CD8-positive, alpha-beta memory T cell (primary cell): ENCODE measurements at places on chromosomes 5 and 9. TPM values are rescaled to one million over a fixed set of nuclear protein-coding genes. Genes with fewer than 3 reads are reported as not detected.

Gene FAM221B
- not detected for total RNA-seq

GRCh38 chr5:55750499-55750898 is 12.6 kb downstream of the DDX4 start:
- no peak for DNase-seq

GRCh38 chr5:123223921-123224320 is 134.9 kb downstream of the PRDM6 start:
- no peak for DNase-seq

DNA sequence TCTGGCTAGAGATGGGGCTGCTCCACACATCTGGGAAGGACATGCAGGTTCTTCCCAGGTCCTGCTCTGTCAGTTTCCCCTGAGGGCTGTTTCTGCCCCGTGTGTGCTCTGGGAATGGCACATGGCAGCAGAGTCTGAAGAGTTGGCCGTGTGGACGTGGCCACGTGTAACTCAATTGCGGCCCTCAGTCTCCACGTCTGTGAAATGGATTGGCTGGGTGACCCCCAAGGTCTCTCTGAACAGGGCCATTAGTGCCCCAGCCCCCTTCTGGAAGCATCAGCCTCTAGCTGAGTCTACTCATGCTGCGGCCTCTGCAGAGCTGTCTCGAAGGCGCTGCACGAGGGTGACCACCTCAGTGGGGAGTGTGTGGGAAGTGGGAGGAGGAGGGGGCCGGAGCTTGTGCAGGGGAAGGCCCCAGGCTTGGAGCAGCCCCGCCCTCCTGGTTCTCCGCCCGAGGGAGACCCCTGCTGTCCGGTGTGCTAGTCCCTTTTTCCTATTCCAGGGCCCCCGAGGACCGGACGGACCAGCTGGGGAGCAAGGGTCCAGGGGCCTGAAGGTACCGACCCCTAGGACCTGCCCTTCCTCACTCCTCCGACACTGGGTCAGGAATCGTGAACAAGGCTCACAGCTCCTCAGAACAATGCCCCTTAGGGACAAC is 58.9 kb upstream of the ORM1 start:
- no peak for DNase-seq

DNA sequence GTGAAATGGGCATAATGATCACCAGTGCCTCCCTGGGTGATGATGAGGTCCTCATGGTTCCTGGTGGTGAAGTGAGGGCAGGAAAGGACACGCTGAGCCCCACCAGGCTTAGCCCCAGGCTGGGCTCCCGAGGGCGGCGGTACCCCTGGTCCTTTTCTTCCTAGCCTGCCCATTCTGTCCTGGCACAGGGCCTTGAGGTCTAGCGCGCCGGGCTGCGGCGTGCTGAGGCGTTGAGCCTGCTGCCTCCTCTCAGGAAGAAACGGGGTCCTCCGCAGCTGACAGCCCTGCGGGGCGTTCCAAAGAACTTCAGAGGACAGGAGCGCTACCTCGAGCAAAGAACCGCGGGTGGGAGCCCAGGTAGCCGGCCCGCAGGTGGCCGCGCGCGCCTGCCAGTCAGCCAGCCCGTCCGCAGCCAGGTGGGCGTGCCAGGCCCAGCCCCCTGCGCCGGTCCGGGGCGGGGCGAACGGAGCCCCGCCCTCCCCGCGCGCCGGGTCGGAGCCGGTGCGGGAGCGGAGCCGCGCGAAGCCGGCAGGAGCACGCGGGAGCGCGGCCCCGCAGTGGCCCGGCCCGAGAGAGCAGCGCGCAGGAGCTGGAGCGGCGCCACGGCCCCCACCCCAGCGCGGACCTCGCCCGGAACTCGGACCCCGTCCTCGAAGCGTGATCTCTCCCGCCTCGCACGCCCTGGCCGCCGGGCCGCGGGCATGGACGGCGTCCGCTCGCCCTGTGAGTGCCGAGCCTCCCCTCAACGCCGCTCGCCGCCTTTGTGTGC is at the start of gene WNK2:
Gene WNK2, plus strand, starts transcription at position 477 of the 769 bp plus-strand sequence. CDS start 791 bp downstream, outside the sequence.
- DNase-seq: peak; percentile 39

DNA sequence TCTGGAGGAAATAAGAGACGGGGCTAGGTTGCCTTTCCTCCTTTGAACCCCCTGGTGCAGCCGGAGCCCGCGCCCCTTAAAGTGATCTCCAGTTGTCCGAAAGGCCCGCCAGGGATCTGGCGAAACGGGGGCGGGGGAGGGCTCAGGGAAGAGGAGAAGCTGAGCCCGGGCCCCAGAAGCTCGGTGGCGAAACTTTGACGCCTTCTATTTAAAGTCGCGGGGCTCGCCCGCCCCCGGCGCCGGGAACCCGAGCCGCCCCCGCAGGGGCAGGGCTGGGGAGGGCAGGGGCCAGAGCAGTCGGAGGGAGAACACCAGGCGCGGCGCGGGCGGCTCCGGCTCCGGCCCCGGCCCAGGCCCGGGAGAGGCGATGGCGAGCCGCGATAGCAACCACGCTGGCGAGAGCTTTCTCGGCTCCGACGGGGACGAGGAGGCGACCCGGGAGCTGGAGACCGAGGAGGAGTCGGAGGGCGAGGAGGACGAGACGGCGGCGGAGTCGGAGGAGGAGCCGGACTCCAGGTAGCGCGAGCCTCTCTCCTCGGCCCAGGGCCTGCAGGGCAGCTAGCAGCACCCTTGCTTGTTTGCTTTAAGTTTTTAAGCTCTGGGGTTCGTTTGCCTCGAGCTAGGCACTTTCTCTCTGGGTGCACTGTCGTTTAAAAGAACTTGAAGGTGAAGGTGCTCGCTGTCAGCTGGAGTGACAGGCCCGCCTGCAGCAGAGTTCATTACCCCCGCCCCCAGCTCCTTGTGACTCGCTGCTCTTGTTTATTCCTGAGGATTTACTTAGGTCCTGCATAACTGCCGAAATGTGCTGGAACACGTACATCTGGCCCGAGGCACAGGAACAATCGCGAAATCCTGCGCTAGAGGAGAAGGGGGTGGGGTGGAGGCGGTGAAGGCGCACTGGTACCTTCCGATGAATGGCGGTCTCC is at the start of gene CMYA5:
Gene CMYA5, plus strand, starts transcription at position 296 of the 926 bp plus-strand sequence. Its CDS starts 72 bp downstream, at position 368.
- no peak for DNase-seq

GRCh38 chr5:93296338-93296737 is 284.7 kb downstream of the NR2F1-AS1 start:
- no peak for DNase-seq

GRCh38 chr5:175693741-175694140 is 35.9 kb downstream of the HRH2 start:
- DNase-seq: no peak

DNA sequence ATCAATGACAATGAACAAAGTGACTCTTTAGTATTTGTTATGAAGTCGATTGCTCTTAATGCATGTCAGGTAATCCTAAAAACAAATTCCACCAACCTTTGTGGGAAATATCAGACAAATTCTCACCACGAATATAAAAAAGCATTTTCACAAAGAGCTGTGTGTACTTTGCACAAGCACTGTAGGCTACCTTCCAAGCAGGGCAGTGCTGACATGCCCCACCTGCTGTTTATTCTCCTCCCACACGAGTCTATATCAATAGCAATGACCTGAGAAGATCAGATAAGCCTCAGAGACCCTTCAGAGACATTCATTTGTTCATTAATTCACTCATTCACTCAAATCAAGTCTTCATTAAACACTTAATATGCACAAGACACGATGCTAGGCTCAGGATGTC is 469.1 kb downstream of the ZSWIM6 start:
- no peak for DNase-seq

- no peak for DNase-seq
Measured at GRCh38 chr9:131545786-131546335, 538 bp downstream of the PRRT1B start.

GRCh38 chr5:180103487-180104167 is 32.1 kb upstream of the RNF130 start:
- no peak for DNase-seq

DNA sequence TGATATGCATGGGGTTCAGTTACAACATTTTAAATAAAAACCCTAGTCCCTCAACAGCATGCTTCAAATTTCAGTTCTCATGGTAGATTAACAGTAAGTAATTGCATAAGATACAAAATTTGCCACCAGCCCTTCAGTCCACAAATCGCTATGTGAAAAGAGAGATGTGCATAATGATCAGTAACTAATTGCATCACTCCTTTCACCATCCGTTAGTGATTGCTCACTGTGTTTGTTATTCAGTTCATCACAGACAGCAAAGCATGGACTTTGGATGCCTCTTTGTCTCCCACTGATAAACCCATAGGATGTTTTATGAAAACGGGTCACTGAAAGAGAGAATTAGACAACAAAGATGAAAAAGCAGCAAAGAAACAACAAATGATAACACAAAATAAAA is 103.2 kb downstream of the MCTP1 start:
- no peak for DNase-seq

DNA sequence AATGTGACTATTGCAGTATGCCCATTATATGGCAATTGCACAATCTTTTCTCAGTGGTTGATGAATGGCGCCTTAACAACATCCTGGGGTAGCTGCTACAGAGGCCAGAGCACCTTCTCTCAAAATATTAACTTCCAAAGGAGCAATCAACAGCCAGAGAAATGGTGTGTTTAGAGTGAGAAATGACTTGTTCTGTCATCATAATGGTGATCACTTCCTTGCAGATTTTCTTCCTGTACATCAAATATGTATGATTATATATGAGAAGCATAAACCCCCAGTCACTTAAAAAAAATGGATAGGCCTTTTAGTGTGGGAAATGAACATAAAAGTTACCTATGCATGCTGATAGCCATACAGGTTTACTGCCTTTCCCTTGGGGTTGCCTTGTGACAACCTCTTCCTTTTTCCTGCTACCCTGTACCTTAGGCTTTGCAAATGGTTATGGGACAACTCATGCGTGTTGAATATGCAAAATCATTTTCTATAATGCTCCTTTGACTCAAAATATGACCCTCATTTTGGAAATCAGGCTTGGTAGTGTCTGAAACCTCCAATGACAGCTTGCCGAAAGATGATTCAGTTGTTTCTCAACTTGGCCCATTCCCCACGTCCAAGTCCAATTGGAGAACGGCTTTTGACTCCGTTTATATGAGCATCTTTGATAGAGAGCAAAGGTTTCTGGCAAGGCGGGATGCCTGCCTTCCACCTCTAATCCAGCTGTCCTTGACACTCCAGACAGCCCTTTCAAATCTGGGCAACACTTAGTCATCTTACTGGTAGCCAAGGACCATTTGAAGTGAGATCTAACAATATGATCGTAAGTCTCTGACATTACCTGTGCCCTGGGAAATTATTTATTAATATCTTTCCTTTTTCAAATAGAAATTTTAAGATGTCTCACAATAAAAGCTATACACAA is 69.3 kb downstream of the SLC1A1 start:
- DNase-seq: no peak

DNA sequence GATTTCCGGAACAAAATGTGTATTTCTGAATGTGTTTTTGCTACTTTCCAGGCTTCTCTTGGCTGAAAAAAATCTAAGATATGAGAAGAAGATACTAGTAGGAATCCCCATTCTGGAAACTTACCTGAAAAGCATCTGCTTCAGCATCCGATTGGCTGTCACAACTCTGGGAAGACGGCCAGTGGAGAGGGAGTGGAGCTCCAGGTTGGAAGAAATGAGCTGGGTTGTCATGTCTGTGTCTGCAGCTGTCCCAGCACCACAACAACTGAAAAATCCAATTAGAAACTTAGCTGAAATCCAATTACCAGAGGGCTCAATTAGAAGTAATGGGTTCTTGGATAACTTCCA is 3.0 kb downstream of the PSMB7 start:
- no peak for DNase-seq

DNA sequence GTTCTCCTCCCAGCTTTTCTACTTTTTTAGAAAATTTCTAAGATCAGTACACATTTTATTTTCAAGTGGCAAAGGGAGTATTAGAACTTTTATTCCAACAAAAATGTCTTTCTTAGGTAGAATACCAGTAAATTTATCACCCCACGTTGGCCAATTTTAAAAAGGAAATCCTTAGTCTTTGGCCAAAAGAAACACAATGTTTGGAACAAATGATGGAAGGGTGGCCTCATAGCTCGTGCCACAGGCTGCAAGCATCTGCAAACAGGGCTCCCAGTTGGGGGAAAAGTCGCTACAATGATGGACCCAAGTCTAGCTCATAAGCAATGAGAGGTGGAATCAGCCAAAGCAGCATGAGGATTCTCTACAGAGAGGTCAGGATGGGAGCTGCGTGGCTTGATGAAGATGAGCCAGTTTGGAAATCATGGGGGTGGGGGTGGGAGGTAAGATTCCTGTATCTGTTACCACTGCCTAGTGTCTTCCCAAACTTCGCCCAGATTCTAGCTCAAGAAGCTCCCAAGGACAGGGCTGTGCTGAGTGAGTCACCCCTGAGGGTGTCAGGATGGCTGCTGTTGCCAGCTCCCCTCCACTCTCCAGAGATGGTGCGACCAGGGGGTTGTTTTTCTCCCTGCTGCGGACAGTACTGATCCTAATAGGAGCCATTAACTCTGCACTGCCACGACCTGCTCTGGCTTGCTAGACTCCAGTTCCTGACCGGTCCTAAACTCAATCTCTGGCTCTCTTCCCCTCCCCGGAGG is 75.6 kb downstream of the DCP2 start:
- no peak for DNase-seq

DNA sequence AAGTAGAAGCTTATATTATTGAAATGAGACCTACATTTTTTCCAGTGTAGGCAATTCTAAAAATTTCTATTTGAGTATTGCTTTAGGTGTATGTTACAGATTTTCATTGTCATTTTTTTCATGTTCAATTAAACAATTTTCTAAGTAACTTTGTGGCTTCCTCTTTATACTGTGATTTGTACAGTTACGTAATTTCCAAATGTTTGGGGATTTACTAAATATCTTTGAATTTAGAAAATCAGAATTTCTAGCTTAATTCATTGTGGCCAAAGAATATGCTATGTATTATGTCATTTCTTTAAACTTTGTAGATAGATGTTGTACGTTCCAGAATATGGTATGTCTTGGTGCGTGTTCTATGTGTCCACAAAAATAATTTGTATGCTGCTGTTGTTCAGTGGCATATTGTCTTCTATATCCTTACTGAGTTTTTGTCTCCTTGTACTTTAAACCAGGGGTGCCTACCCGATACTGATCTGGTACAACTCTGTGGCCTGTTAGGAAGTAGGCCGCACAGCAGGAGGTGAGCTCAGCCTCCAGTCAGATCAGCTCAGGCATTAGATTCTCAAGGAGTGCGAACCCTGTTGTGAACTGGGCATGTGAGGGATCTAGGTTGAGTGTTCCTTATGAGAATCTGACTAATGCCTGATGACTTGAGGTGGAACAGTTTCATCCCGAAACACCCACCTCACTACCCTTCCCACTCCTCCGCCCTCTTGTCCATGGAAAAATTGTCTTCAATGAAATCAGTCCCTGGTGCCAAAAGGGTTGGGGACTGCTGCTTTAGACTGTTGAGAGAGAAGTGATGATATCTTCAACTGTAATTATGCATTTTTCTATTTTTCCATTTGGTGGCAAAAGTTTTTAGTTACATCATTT is 63.5 kb downstream of the UBE2R2 start:
- no peak for DNase-seq

DNA sequence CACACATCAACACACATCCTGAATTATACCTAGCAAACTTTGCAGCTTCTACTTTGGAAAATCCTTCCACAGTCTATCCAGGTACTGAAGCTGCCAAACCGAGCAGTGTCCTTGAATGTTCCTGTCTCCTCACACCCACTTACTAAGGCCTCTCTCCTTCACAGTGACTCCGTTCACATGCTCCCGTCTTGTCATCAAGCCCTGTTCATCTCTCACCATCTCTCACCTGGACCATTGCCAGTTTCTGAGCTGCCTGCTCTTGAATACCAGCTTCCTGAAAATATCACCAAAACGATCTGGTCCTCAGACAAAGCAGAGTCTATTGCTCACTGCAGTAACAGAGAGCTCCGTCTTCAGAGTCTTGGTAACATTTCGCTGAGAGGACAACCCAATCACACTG is 57.4 kb downstream of the GCNT1 start:
- peak; percentile 15 for DNase-seq
